ENCODE measurements at places on chromosomes 12 and 14.

DNA sequence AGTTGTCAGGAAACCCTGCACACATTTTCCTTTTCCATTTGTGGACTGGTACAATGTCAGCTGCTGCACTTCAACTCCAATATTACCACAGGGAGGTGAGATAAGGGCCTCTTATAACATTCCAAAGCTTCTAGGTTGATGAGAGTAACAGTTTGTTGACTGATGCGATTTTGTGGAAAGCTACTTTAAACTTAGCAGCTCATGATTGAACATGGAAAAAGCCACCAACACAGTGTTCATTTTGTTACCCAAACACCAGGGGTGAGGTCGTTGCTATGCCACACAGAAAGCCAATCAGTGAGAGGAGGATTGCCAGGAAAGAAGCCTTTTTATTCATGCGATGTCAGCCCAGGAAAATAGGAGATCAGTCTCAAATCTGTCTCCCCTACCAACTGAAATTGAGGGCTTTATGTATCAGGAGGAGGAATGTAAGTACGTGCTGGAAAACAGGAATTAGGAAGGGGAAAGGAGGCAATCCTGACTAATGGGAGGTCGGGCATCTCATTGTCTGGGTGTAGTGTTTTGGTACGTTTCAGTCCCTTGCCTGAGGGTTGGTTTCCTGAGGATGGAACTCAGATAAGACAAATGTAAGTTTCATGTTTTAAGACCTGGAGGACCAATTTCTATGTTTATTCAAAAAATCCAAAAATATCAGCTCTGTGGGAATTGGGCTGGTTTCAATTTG is 92.7 kb upstream of the PLEKHA5 start:
- DNase-seq = no peak

- no peak for DNase-seq
These were observed 27.3 kb downstream of the CCDC88C start for GRCh38 chr14:91390165-91390778.

DNA sequence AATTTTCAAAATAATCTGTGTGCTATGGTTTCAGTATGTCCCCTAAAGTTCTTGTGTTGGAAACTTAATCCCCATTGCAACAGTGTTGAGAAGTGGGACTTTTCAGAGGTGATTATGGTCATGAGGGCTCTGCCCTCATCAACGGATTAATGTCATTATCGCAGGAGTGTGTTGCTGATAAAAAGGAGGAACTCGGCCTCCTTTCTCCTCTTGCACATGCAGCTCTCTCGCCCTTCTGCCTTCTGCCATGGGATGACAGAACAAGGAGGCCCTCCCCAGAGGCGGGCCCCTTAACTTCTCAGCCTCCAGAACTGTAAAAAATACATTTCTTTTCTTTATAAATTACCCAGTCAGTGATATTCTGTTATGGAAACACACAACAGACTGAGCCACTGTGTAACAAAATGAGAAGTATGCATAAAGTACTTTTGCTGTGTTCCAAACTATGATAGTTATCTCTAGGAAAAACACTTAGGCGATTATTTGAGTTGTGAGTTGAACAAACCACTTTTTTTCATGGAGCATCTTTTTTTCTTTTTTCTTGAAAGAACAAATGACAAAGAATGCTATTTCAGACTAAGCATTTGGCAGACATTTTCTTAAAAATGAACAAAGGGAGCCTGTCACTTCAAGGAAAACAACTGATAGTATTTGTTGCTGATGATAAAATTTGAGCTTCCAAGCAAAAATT is 134.8 kb upstream of the FUT8 start:
- no peak for DNase-seq

DNA sequence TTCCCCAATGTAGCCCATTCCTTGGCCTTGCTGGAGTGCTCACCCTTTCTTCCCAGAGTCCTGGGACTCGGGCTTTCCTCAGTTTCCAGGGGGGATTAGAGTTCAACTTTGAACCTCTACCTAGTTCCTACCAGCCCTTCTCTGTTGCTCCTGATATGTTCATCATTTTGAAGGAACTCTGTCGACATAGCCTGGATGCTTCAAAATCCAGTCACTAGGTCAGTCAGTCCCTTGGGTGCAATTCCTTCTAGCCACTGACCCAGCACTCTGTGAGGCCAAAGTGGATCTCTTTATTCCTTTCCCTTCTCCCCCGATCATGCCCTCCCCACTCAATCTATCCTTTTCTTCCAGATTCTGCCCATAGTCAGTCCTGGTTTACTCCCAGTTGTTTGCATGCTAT is 72.3 kb upstream of the TMCC3 start:
- no peak for DNase-seq

GRCh38 chr12:82099216-82099615 is 259.0 kb downstream of the CCDC59 start:
- DNase-seq = no peak

DNA sequence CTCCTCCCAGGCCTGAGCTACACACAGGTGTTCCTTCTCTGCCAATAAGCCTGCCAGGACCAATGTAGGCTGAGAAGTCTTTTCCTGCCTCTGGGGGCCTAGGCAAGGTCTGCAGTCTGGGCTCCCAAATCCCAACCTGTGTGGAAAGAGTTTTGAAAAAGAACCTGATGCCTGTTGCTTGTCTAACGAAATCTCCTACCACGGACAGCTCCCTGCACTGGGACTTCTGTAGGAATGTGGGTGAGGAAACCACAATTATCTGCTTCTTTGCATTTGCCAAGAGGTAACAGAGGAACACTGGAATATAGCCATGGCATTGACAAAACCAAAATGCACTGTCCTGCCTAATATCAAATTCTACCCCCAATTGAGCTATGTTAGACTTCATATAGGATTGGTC is 877.0 kb upstream of the TMEM132C start:
- no peak for DNase-seq

DNA sequence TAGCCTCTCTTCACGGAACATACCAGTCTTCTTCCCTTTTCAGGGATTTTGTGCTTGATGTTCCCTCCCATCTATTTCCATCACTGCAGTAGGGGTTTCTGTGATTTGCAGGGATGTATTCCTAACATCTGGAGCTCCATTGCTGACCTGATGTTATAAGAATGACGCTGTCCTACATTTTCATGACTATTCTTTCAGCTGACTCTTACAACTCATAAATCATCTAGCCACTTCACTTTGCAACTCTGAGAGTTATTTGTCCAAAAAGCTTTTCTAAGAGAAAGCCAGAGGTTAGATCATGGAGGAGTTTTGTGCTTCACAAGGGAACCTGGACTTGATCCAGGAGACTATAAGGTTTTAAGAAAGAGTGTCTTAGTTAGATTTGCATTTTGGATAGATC is 116.6 kb upstream of the FAR2 start:
- DNase-seq = no peak

DNA sequence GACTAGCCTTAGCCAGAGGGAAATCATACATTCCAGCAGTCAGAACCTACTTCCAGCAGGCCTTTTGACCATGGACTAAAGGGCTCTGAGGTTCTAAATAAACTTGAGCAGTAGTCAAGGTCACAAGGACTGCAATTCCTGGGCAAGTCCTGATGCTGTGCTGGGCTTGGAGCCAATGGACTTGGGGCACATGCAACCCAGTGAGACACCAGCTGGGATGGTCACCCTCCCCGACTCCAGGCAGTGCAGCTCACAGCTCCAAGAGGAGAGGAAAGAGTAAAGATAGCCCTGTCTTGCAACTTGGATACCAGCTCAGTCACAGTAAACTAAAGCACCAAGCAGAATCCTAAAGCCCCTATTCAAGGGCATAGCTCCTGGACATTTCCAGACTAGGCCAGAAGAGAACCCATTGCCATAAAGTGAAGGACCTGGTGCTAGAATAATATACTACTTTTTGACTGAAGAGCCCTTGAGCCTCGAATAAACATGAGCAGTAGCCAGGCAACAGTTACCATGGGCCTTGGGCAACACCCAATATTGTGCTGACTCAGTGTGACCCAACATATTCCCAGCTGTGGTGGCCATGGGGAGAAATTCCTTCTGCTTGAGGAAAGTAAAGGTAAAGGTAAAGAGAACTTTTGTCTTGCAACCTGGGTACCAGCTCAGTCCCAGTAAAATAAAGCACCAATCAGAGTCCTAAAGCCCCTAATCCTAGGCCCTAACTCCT is 226.2 kb upstream of the CLEC14A start:
- no peak for DNase-seq

- no peak for DNase-seq
These were observed 1226.7 kb downstream of the FLRT2 start for GRCh38 chr14:86756521-86757190.

GRCh38 chr14:65620195-65620594 is 207.7 kb downstream of the FUT8 start:
- no peak for DNase-seq

DNA sequence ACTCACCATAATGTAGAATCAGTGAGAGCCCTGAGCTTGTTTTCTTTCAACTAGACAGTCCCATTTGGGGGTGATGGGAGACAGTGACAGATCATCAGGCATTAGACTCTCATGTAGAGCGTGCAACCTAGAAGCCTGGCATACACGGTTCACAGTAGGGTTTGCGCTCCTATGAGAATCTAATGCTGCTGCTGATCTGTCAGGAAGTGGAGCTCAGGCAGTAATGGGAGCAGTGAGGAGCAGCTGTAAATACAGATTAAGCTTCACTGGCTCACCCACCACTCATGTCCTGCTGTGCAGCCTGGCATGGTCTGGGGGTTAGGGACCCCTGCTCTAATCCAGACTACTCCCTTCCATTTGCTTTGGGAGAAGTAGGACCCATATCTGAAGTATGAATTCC is 55.6 kb downstream of the FNTB start:
- DNase-seq = no peak

DNA sequence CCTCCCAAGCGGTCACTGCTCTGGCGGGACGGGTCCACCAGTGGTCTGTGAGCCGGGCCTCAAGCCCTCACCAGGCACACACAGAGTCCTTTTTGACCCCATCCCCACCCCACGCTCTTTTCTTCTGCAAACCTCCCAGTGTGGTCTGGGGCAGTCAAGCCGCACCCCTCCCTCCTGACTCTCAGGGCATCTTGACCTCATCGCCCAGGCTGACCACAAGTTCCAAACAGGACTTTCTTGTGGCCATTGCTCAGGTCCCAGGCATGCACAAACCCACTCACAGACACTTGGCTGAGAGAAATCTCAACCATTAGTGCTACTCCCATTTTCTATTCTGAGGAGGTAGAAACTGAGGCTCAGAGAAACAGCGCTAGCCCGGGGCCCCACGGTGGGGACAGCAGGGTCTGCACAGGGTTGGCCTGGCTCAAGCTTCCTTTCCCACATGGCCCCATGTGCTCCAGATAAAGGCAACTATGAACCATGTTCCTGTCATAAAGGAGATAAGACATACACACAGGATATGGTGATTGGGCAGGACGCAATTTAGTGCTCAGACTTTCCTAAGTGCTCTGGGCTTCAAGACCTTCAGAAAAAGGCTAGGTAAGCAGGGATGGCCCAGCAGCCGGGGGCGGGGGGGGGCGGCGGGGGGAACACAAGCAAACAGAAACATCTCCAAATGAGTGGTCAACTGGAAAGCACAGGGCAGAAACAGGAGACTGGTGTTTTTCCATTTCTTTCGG is 69.6 kb downstream of the ITPK1 start:
- peak; percentile 74 for DNase-seq

DNA sequence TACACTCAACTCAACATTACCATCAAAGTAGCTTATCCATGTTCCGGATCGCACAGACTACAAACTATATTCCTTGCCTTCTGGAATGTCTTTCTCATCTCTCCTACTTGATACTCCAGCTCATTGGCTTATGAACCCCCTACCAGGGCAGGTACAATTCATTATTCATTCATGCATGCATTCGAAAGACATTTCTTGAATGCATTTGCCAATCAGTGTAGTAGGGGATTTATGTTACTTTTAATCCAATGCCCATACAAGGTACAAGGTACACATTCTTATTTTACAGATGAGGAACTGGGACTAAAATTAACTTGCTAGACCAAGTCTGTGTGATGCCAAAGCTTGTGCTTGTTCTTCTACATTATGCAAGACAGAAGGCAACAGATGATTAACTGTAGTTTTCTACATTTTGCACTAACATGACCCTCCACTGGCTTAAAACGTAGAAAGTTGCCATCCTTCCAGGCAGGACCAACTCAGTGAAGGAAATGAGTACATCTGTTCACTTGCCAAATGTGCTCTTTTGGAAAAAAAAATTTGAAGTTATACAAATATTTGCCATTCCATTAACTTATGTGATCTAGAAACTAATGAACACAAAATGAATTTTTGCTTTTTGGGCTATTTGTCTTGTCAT is 53.8 kb upstream of the KCNJ8 start:
- no peak for DNase-seq

DNA sequence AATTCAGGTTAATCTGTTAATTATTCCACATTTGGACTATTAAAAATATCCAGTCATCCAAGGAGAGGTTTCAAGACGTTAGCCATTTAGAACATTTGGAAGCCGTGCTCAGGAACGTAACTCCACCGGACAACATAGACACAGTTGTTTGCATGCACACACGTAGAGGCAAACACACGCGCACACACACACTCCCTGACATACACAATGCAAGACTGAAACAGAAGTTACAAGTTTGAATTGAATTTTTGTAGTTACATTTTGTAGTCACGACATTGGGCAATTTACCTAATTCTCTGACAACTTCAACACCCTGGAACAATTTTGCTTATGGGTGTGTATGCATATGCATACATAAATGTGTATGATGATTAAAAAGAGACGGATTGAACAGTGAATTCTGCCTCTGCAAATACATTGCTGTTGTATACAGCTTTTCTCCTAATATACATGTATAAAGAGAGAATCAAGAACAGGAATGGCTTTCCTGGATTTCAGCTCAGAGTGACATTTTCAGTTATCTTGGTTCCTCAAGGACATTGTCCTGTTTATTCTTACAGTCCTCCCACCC is 298.8 kb downstream of the LRFN5 start:
- no peak for DNase-seq

- DNase-seq = peak; percentile 30
These were observed 407 bp downstream of the HEATR5A start for GRCh38 chr14:31419967-31420318.

DNA sequence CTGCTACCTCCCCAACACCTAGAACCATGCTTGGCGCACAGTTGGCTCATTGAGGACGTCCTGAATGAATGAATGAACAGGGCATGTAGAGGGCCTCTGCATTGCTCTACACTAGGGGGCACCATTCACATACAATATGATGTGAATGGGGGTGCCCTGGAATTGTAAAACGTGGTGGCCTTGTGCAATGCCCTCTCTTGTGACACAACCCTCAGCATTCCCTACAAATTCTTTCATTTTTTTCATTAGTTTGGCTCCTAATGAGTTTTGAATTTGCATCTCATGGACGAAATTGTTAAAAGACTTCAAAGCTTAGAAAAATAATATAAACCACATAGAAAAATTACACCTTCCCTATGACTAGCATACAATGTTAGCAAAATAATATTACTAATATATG is 2.3 kb upstream of the DIO2 start:
- peak; percentile 66 for DNase-seq

GRCh38 chr14:94461526-94462218 is 9.1 kb upstream of the SERPINA11 start:
- DNase-seq = no peak

GRCh38 chr12:115351514-115352077 is 667.6 kb upstream of the TBX3 start:
- no peak for DNase-seq

GRCh38 chr12:62146318-62146717 is 113.9 kb upstream of the USP15 start:
- DNase-seq = no peak

All from BE2C (cell line).